ENCODE measurements at places on chromosomes 6 and 20.

DNA sequence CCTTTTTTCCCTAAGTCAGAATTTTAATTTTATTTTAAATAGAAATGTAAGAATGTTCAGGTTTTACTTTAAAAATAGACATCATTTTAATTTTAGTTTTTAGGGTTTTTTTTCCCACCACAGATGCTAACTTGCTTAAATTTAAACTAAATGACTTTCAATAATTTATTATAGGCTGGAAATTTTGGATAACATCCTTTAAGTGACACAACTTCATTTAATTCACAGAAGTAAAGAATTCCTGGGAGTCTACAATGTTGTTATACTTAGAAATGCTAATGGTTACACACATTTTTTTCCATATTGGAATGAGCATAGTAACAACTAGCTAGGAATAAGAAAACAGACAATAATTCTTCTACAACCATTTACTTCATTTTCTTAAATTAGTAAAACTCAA, 90.5 kb upstream of the PDE10A start:
- no peak for DNase-seq

- no peak for DNase-seq
These were observed 20.0 kb upstream of the SPO11 start for GRCh38 chr20:57309544-57310115.

DNA sequence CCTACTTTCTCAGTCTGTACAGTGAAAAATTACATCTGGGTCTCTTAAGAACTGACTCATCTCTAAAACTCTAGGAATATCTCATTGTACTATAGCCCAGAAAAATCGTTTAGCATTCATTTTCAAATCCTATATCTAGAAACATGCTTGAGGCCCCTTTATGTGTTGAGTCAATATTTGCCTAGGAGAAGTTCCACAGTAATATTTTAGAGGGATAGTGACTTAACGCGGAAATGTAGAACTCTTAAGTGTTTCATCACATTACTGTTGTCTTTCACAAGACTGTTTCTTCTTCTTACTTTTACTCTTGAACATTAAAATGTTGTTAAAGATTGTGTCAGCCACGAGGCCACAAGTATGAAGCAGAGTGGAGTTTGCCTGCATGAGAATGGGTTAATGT, 23.0 kb upstream of the MYLIP start:
- DNase-seq = no peak

- DNase-seq = no peak
These were observed 4.9 kb upstream of the FAM83C start for GRCh38 chr20:35297155-35297554.

DNA sequence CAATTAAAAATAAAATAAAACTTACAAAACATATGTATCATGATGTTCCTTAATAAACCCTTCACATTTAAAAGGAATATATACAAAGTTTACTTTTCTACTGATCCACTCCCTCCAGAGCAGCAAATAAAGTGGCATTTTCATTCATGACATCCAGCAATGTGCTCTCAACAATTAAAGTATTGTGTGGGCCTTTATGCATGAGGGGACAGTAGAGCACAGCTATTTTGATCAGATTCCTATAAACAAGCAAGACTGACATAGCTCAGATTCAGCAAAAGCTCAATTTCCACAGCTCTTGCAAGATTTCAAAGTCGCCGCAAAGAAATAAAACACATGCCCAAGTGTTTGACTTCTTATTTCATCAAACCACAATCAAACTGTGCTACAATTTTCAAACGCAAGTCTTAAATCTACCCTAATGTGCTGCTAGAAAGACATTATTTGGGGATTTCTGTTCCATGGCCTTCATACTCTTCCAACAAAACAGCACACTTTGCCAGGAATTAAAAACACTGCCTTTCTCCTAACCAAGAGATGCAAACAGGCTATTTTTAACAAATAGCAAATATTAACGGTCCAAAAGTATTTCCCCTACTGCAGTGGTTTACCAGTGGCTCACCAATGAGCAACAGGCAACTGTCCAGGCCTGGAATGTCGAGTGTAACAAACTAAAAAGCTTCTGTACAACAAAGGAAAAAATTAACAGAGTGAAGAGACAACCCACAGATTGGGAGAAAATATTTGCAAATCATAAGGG, 52.3 kb downstream of the MBOAT1 start:
- no peak for DNase-seq

GRCh38 chr6:41757931-41758640, 10.9 kb upstream of the PGC start:
- no peak for DNase-seq

GRCh38 chr6:44143731-44144130, 14.9 kb upstream of the CAPN11 start:
- DNase-seq = no peak

DNA sequence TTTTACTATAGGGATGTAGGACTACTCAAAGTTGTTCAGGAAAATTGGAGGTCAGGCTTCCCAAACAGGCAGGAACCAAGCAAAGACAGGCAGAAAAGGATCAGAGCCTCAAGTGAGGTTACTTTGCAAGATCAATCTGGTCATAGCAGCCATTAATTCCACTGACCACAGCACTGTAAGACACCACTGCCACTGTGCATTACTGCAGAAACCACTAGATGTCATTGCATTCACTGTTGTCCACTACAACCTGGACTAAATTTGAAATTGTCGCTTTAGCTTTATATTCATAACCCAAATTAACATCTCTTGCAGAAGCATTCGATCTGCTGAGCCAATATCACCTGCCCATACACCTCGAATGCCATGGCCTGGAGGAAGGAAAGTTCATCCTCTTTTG, 126.9 kb upstream of the UFL1 start:
- DNase-seq = no peak

DNA sequence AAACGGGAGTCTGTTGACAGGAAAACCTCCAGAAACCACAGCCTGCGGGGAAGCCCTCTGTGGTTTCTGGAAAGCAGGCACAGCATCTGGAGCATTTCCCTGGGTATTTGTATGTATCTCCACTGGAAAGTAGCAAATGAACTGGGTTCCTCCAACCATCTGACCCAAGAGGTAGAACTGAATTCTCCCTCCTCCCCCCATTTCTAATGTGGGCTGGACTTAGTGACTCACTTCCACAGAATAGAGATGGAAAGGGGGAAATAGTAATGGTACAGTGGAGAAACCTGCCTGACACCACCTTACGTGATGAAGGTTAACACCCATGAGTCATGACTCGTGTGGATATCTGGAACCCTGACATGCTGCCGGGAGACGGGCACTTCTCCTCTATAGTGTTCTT, 51.9 kb upstream of the XRN2 start:
- no peak for DNase-seq

DNA sequence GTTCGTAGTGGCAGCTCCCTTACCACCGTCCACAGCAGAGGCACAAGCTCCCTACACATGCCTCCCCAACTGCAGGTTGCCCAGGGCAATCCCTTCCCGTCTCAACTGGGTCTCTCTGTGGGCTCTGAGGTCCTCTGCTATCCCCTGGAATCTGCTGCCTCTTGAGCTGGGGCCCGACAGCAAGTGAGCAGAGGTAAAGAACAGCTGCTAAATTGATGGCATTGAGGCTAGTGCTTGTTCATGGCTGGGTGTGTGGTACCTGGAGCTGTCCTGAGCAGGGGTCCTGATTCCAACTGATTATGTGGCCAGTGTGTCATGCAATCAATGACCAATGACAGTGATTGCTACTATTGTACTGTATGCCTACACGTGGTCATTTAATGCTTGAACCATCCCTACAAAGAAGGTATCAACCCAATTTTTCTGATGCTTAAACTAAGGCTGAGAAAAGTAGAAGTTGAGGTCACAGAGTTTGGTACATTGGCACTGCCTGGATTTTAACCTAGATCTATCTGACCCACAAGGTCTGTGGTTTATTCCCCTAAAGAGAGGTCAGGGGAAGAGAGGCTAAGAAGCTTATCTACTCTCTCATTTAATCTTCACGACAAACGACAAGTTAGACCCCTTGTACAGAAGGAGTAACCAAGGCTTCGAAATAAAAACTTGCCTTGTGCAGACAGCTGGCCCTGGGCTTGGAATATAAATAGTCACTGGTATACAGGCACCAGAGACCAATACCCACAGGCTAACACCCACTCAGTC, 41.1 kb downstream of the HNF4A start:
- DNase-seq = no peak

DNA sequence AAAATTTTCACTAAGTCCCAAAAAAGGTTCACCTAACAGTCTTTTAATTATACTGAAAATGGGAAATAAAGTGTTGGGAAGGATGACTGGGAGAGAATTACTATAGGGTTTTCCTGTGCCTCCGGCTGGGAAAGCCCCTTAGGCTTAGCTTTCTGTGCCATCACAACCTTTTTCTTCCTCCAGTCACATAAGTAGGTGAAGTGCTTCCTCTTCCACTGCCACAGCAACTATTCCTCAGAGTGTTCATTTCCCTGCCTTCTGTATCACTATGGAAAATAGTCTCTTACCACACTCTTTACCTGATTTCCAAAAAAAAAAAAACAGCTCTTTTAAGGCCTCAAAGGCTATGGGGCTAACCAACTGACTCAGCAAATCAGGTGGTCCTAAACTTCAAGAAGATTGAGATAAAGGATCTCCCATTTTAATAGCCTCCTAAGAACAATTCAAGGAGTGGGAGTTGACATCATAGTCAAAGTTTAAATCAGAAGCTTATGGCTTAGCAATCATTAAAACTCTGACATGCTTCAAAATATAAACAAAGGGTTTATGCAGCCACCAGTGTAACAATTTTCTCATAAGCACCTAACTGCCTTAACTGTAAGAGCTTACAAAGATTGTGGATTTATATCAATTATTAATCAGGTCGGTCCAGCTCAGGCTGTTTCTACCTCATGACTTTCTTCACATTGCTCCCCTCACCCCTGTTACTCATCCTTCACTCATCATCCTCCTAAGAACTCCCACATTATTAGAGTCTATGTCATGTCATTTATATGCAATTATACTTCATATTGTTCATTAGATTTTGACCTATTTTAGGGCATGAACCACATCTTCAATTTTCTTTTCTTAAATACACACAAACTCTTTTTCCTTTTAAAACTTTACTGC, 95.3 kb downstream of the RNGTT start:
- DNase-seq = no peak

DNA sequence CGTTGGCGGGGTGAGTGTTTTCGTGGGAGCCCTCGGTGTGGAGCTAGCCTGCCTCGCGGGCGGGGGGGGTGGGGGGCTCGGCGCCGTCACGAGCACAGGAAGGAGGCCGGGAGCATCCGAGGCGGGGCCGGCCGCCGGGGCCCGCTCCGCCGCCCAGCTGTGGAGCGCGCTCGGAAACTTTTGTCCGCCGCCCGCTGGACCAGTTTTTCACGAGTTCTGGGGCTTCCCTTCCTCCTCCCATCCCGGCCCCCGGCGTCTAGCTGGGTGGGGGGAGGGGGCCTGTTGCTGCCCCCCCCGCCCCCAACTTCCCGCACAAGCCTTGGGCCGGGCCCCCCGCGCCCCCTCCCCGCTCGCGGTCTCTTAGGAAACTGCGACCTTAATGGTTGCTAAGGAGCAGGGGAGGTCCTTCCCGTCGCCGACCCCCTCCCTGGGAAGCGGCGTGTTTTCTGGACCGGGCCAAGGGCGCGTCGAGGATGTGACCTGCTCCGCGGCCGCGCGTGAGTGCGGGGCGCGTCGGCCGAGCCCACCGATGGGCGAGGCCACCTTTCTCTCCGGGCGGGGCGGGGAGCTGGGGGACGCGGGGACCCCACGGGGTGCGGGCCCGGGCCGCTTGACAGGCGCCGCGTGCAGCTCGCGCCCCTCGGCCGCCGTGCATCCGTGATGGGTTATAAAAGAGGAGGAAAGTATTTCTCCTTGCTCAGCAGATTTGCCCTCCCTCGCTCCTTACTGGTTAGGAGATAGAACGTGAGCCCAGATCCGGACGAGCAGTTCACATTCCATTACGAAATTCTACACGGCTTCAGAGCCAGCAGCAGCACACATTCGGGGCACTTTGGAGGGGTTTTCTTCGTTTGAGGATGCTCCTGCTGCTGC, 1.4 kb downstream of the RREB1 start:
- no peak for DNase-seq
